Psoas muscle (tissue), 8 donors: ENCODE measurements at places on chromosomes 2 and 18. TPM values are rescaled to one million over a fixed set of nuclear protein-coding genes. Genes with fewer than 3 reads are reported as not detected.

The ARPC2 gene
- 218 TPM for total RNA-seq

The FAHD2A gene
- total RNA-seq = 21.9 TPM

The LIMS2 gene
- total RNA-seq = 9.3 TPM

The DQX1 gene
- not detected for total RNA-seq

The BOLL gene
- 3.9 TPM for total RNA-seq

The HOXD13 gene
- not detected for total RNA-seq

The NYAP2 gene
- total RNA-seq = 0.75 TPM
